T-helper 2 cell treated with Interferon-gamma antibody and Interleukin-4, amounts not matched to agents 5 μg/mL and 100 μg/mL, for 36 hours (primary cell): ENCODE measurements at places on chromosomes 6 and 20.

- DNase-seq, result peak; percentile 60
Observed at GRCh38 chr6:37021356-37022129, 16.1 kb downstream of the FGD2 start.

GRCh38 chr6:168148231-168148849 is 69.3 kb upstream of the FRMD1 start:
- no peak for DNase-seq

DNA sequence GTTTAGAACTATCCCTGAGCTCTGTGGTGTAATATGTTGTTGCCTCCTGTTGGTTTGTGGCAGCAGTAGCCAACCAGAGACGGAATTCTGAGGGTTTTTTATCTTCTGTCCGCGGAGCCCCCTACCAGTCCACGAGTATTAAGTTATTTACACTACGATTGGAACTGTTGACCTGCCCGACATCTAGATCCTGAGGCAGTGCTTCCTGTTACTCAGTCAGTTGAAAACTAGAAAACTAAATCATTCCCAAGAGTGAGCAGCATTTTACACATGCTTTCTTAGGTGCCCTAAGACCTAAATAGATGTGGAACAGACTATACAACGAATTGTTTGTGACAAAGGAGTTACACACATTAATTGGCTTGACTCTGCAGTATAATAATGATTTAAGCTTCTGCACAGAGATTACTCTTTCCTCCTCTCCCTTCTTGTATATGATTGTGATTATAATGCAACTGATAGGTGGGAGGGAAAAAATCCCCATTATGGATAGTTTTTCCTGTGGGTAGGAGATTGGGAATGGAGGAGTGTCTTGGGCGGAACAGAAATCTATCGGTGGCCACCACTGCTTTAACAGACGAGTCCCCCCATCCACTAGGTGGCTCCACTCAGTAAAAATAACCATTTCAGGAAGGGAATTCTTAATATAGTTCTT is 1.7 kb downstream of the LOC128125822 start:
- DNase-seq, result peak; percentile 40

- DNase-seq, result no peak
Observed at GRCh38 chr6:133350928-133351327, 109.8 kb downstream of the EYA4 start.

DNA sequence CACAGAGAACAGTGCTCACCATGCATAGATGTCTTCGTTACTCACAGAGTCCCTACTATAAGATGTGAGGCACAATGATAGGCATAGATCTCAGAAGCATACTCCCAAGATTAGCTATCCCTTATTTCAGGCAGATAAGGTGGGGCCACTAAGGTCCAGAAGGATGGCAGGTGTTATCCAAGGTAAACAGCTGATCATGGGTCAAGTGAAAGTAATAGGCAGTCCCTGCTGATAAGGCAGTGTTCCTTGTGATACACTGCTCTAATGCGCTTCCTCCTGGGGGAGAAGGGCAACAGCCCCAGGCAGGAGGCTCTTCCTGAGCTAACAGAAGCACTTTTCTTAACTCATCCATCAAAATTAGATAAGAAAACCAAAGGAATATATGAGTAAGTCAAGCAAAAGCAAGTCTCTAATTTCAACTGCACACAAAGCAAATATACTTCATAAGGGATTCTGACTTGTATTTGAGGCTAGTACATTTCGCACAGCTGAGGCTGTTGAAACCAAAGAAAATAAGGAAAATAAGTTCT is 42.2 kb downstream of the METTL24 start:
- DNase-seq, result no peak

DNA sequence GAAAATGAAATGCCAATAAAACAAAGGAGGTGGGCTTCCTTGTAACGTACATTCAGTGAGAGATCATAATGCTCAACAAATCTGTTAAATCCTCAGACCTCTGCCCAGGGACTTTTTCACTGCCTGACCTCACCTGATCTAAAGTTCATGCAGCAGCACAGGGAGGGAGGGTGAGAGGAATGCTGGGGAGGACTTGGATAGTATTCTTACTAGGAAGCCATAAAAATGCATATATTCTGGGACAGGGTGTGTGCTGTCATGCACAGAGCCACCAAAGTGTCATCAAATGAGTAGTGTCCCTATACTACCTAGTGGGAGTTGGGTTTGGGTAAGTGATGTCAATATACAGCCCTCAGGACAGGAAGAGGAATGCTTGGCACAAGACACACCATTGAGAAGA is 32.6 kb downstream of the CLIC5 start:
- no peak for DNase-seq

DNA sequence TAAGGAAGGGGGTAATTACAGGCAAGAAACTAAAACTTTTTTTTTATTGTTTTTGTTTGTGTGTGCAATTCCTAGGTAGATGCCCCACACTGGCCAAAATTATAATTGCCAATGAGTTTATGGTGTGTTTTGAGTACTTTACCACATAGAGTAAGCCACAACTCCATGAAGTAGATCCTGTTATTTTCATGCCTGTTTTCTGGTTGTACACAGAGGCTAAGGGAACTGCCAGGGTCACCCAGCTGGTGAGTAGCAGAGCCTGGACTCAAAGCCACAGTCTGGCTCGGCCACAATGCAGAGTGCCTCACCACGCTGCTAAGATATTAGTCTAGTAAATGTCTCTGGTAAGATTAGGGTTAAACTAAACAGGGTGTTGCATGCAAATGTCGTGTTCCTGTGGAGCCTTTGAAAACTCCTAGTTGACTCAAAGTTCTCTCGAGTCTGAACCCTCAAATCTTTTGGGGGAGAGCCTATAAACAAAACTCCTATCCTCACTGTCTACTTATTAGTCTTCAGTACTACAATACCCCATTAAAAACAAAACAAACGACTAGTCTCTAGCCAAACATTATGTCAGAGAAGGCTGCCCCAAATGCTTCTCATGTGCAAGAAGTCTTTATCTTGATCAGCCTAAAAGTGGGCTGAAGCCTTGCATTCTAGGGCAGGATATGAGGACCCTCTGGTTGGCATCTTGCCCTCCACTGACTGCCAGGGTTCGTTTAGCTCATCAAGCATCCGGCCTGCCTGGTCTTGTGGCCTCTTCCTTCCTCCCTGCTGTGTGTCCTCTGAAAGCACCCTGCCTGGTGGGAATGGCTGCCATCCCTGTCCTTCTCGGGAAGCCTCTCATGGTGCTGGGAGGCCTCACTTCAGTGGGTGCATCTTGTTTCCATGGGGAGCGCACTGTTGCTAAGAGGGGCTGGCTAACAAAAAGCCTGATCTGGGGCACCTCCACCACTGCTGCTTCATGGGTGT is 4.2 kb downstream of the DUSP22 start:
- DNase-seq, result no peak

DNA sequence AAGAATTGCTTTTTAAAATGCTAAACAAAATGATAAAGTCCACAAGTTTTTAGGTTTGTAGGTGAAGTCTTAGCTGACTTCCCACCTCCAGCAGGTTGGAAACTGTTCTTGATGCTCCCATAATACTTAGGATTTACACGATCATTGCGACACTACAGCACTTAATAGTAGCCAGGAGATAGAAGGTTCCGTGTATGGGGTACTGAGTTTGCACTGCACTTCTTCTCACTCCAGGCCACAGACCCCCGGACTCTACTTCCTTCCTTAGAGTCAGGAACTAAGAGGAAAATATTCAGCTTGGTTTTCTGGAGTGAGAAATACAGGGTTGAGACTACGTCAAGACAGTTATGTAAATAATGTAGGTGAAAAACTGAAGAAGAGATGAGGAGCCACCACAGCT is 56.1 kb upstream of the SGK1 start:
- DNase-seq, result no peak
